Heart right ventricle (tissue), 16 donors: ENCODE measurements at places on chromosomes 7 and 10.

GRCh38 chr7:144255471-144255897, 9.1 kb downstream of the OR2A7 start:
- no peak for DNase-seq

- DNase-seq: no peak
Measured at GRCh38 chr7:92034116-92034515, 93.5 kb downstream of the AKAP9 start.

GRCh38 chr7:70472601-70473237, 659.2 kb upstream of the GALNT17 start:
- no peak for DNase-seq

GRCh38 chr7:139949629-139950028, 113.1 kb downstream of the PARP12 start:
- no peak for DNase-seq

GRCh38 chr10:2839081-2839725, 228.1 kb upstream of the PFKP start:
- no peak for DNase-seq

- DNase-seq: no peak
Measured at GRCh38 chr7:38284553-38284952, 11.1 kb upstream of the TARP start.

GRCh38 chr10:104020020-104020419, 53.1 kb downstream of the SLK start:
- DNase-seq: no peak
